ENCODE measurements at places on chromosomes 16 and 17.

GRCh38 chr17:16439811-16440351, 24.5 kb downstream of the TRPV2 start:
- no peak for DNase-seq

DNA sequence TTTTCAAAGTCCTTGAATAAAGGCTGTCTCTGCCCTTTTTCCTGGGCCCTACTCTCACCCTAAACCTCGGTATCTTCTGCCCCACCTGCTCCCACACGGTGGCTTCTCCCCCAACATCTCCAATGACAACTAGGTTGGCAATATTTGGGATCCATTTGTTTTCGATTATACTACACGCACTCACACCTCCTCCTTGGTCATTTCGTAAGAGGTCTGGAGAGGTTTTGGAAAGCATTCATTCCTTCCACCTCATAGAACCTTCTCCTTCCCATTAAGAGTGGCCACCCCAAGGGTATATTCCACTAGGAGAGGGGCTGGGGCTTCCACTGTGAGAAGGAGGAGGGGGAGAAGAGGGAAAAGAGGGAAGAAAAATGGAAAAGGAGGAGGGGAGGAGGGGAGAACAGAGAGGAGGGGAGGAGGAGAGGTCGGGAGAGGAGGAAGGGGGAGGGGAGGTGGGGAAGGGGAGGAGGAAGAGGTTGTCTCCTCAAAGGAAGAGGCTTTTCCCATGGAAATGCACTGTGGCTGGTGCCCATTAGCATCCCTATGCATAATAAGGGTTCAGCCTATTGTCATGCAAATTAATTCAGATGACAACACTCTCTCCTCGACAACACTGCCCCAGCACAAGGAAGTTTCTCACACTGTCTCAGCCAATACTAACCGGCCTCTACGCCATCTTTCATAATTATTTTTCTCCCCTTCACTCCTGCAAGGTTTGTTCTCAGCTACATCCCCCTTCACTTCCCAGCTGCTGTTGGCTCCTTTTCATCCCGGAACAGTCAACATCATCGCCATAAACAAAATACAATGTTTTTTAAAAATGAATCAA, 30.0 kb downstream of the SOX9 start:
- no peak for DNase-seq

DNA sequence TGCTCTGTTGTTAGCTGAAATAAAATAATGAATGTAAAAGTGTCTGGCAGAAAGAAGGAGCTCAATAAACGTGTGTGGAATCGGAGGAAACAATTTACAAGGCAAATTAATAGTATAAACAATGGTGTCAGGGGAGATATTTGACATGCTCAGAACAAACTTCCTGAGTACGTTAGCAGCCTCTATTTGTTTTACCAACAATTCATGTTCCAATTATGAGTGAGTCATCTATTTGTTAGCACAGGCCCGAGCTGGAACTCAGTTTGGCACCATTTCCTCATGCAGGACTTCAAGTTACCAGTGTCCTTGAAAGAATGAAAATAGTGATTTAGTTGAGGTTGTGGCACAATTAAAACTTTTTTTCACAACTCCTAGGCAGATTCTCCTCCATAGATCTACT, 9.1 kb downstream of the ASIC2 start:
- DNase-seq = no peak

GRCh38 chr17:74543406-74543805, 2.5 kb downstream of the CD300C start:
- no peak for DNase-seq

DNA sequence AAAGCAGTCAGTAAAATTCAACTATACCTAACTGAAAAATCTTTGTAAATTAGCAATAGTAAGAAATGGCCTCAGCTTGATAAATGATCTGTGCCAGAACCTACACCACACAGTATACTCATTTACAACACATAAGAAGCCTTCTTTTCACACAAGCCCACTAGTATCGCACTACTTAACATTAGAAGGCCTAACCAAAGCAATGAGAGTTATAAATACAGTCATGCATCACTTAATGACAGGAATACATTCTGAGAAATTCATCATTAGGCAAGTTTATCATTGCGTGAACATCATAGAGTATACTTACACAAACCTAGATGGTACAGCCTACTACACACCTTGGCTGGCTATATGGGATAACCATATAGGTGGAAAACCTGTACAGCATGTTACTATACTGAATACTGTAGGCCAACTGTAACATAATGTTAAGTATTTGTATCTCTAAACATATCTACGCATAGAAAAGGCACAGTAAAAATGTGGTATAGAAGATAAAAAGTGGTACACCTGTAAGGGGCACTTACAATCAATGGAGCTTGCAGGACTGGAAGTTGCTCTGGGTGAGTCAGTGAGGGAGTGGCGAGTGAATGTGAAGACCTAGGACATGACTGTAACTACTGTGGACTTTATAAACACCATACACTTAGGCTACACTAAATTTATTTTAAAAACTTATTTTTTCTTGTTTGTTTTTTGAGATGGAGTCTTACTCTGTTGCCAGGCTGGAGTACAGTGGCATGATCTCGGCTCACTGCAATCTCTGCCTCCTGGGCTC, 126.5 kb upstream of the CORO6 start:
- DNase-seq = no peak

- no peak for DNase-seq
These were observed 29.7 kb downstream of the RAI1 start for GRCh38 chr17:17710728-17711541.

DNA sequence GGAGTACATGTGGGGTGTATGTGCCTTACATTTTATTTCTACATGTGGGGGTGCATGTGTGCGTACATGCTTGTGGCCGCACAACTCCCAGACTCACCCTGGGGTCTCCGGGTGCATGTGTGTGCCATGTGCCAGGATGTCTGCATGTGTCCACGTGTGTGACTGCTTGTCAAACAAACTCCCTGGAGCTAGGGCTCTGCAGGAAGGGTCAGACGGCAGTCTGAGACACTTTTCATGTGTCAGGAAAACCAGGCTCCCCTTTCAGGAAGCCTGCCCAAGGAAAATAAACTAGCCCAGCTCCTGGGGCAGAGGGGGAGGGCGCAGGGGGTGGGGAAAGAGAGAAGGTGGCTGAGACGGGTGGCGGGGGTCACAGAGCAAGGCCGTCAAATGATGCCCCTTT, 44.7 kb downstream of the FZD2 start:
- no peak for DNase-seq

DNA sequence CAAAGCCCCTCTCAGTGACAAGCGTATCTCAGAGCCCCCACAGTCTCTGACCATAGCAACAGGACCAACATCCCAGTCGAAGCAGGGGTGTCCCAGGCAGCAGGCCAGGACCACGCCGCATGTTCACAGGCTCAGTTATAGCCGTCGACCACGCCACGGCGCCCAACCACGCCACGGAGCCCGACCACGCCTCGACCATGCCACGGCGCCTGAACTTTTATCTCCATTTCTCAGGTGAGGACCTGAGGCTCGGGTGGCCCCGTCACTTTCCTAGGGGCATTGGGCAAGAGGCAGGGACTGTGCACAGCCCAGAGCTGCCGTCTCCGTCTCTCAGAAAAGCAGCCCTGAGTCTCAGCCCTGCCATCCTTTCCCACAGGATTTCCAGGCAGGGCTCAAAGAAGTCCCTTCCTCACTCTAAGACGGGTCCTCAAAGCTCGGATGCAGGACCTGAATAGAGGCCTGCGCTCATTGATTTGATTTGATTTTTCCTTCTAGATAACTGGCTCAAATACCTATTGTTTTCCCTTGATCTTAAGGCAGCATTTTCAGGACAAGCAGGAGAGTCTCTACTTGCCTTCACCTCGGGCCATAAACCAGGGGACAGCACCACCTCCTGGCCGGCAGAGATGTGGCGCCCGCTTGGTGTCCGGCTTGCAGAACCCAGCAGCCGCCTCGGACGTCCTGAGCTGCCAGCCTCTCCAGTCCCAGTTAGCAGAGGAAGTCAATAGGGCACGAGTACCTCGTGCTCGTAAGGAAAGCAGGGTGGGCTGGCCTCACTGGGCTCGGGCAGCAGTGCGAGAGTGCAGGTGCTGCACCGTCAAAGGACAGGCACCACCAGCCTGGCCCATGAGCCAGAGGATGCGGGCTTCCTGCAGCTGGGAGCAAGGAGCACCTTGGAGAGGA, 38.8 kb downstream of the C16orf95 start:
- DNase-seq = peak; percentile 45

DNA sequence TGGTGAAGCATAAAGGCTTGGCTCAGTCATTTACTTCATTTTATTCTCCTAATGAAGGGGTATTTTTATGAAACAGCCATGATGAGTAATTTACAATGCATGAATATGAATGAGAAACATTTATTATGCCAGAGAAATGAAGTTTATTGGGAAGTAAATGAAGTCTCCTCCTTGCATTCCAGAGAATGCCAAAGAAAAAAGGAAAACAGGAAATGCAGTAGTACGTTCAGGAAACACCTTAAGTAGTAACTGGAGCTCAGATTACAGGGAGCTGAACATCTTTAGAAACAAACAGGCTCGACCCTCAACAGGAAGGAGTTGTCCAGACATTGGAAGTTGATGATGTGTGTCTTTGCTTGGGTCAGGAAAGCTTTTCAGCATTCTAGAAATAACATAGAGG, 4.6 kb downstream of the KRT34 start:
- no peak for DNase-seq

DNA sequence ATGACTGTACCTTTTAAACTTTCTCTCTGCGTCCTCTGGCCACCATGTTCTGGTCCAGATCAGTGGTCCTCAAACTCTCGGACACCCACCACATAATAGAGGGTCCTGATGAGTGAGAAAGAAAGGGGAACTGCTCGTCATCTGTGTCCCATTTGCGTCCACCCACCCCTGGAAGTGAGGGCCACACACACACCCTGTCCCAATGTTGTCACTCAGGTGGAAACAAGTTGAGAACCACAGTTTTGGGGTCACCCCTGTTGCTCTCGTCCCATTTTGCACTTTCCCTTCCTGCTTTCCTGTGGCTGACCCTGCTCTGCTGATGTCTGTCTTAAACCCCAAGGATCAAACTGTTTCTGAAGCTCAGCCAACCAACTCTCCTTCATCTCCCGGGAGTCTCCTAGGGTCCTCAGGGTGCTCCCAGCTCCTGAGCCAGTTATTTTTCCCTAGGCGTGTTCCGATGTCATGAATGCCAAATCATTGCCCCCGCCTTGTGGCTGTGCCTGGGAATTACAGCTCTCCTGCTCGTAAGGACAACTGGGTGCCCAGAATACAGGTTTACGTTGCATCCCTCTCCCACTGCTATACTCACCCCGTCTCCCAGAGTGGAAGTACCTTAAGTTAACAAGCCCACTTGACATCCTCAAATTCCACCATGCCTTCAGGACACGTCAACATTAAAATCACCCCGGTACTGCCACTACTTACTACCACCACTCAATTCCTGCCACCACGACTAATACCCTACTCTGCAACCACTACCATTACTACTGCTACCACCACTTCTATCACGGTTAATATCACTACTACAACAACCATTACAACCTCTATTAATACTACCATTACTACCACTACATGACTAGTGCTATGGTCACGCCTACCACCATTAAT, 26.0 kb upstream of the HNF1B start:
- DNase-seq = peak; percentile 30

DNA sequence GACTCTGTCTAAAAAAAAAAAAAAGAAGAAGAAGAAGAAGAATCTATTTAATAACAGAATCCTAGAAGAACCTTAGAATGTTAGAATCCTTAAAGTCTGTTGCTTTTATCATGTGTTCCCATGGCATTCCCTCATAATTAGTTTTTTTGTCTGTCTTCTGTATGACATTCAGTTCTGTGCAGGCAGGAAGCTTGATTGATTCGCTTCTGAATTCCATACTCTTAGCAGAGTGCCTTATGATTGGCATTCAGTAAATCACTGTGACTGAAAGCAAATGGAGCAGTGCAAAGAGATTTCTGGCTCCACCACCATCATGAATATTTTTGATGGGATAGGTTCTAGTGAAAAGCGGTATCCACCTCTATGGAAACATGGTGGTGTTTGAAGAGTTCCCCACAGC, 1065.9 kb upstream of the RBFOX1 start:
- DNase-seq = no peak

DNA sequence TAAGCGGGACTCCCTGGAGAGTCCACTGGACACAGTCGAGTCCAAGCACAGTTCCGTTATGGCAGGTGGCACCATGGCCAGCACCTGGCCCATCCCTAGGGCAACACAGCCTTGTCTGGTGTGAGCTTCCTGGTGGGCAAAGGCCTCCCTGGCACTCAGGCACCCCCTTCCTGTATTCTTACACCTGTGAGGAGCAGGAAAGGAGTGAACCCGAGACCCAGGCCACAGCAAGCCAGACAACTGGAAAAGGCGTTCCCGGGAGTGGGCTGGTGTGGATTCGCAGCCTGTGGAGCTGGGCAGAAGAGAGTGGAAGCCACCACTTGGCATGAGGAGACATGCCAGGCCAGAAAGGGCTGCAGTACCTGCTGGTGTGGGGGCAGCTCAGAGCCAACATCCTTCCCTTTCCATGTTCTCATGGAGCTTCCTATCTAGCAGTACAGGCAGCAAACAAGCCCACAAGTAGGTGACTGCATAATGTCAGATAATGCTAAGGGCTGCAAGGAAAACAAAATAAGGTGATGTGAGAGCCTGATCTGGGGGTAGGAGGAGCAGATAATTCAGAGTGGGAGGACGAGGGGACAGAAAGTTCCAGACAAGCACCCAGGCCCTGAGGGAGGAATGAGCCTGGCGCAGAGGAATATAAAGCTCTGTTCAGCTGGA, 87.0 kb downstream of the GNAO1 start:
- DNase-seq = no peak

DNA sequence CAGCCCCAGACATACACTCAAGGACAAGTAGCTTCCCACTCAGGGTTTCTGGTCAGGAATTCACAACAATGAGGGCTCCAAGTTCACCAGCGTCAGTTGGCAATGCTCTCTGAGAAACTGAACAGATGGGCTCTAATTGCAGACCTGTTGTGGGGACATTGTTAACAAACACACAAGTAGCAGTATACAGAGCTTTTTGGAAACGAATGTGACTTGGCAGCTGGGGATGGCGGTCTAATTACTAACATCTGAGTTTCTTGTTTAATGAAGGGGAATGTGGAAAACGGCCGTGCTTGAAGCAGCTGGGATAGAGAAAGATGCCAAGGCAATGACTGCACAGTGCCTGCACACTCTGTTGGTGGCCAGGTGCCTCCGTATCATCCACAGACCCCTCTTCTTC, 316.1 kb upstream of the IRX3 start:
- no peak for DNase-seq

DNA sequence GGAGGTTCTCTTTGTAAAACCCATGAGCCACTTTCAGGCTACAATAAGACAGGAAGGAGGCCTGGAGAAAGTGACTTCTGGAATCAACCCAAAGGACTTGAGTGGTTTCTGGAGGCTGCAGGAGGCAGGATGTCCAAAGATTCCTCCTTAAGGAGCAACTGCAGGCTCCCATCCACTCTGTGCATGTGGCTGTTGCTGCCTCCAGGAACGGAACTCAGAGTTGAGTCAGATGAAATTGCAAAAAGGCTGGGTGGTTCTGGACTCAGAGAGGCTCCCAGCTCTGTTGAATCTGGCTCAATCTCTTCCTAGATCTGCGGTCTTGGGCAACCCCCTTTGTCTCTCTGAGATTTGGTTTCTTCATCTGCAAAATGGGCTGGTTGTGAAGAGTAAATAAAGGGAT, 197.1 kb downstream of the SHISA9 start:
- no peak for DNase-seq

GRCh38 chr16:50354629-50355456, 13.9 kb downstream of the BRD7 start:
- no peak for DNase-seq

- no peak for DNase-seq
These were observed 3.6 kb upstream of the CYTH1 start for GRCh38 chr17:78785663-78786057.

All from stimulated activated CD4-positive, alpha-beta T cell treated with anti-CD3 and anti-CD28 coated beads, Interleukin-4, amount 100 ng/mL, for 48 hours (primary cell).